NCI-H2081 treated with DMSO at 0.1 percent for 48 hours (cell line): ENCODE measurements at places on chromosomes 4 and X.

DNA sequence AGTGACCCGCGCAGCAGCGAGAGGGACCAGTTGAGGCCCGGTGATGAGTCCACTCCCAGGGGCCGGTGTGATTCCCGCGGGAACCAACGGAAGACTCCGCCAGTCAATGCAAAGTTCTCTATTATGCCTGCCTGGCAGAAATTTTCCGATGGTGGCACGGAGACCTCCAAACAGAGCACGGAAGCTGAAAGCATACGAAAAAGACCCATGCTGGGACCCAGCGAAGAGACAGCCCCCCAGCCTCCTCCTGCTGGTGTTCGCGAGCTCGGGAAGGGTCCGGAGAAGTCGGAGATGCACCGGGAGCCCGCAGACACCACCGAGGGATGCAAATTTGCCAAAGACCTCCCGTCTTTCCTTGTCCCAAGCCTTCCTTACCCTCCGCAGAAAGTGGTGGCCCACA is 71.7 kb downstream of the AASDH start:
- DNase-seq, result no peak

- no peak for DNase-seq
Measured at GRCh38 chr4:54741202-54741601, 83.4 kb downstream of the KIT start.

GRCh38 chrX:39998636-39999406 is 98.9 kb downstream of the BCOR start:
- DNase-seq, result no peak

DNA sequence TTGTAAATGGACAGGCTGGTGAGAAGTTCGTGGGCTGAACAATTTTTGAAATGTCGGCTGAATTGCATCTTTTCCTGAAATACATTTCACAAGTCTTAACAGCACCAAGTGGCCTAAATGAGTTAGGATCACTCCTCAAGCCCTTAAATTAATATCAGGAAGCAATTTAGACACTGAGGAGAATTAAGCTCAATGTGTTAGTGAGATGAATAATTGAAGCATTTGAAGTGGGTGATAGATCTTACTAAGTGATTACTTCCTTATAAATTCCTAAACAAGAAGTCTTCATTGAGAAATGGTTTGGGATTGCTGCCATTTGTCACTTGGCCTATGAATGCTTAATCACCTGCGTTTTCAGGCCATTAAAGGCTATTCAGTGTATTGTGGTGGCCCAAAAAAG is 116.8 kb downstream of the NAA11 start:
- no peak for DNase-seq

- DNase-seq, result no peak
Measured at GRCh38 chrX:1591863-1592469, 562 bp downstream of the AKAP17A start.
